Heart left ventricle (tissue), 16 donors: ENCODE measurements at places on chromosomes 6 and 20.

DNA sequence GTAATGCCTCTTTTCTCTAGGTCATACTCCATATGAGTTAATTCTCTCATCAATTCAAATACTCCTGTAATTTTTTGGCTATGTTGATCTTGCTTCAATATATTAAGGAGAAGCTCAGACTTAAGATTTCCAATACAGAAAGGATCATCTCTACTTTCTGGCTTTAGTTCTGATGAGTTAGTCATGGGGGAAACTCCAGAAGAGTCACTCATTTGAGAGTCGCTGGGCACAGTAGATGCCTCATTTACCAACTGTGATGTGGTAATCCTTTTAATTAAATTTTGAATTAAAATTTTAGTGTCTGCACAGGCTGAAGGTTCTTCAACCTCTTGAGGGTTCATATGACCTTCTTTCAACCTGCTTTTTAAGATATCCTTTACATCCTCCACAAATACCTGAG lies 38.5 kb downstream of the DST start:
- H3K4me3 ChIP-seq: no peak overlapping the region
- H3K27me3 ChIP-seq: no peaks in the 10 kb centered on the region
- H3K4me1 ChIP-seq: no peaks in the 10 kb centered on the region
- DNase-seq: no peak
- peaks cover 95% of the 10 kb centered on the region for H3K36me3 ChIP-seq
- no peak overlapping the region for H3K27ac ChIP-seq

GRCh38 chr6:125789576-125790357 lies 993 bp upstream of the NCOA7 start:
- H3K27me3 ChIP-seq: no peaks in the 10 kb centered on the region

DNA sequence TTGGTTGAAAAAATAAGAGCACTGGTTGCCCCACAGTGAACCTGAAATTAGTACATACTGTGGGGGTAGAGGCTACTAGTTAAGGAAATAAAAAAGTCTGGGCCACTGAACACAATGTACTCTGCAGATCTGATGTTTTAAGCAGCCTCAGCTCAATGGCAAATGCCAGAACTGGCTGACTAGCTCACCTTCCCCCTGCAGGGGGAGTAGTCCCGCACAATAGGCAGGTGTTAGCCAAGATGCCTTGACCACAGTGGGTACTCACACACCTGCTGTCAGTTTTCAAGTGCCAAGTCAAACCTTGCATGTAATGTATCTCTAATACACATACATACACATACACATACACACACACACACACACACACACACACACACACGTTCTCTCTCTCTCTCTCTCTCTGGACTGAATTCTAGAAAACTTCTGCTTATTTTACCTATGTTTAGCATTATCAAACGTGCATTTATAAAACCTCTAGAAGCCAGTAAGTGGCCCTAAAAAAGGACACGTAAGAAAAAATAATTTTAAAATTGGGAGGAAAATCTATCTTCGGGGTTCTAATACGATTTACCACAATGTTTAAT lies 36.1 kb downstream of the GMDS start:
- DNase-seq: no peak
- H3K36me3 ChIP-seq: no peaks in the 10 kb centered on the region
- no peaks in the 10 kb centered on the region for H3K27me3 ChIP-seq
- H3K27ac ChIP-seq: no peak overlapping the region

- no peaks in the 10 kb centered on the region for H3K36me3 ChIP-seq
- DNase-seq: no peak
- no peaks in the 10 kb centered on the region for H3K27me3 ChIP-seq
- H3K4me1 ChIP-seq: peaks cover 8% of the 10 kb centered on the region
- no peak overlapping the region for H3K4me3 ChIP-seq
Measured at GRCh38 chr6:136404627-136405419, 115.2 kb upstream of the BCLAF1 start.

DNA sequence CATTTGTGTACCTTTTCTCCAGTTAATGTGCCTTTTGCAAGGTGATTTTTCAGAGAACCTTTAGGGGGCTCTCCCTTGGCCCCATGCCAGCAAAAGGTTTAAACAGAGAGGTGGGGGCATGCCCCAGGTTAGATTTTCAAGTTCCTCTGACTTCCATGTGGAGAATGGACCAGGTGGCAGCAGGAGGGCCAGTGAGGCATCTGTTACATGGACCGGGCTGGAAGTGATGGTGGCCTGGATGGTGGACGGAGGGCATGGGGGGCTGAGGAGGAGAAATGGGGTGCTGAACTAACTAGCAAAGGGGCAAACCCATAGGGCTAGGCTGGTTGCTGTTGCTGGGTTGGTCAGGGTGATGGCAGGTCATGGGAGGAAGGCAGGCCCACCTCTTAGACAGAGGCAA lies 20.7 kb upstream of the BPI start:
- H3K36me3 ChIP-seq: no peaks in the 10 kb centered on the region
- no peak overlapping the region for H3K4me3 ChIP-seq
- no peaks in the 10 kb centered on the region for H3K27me3 ChIP-seq
- H3K27ac ChIP-seq: no peak overlapping the region
